NCI-H2081 treated with DMSO at 0.1 percent for 48 hours (cell line): ENCODE measurements at places on chromosomes 7 and 10.
A peak's percentile ranks its signal among the peaks of the same experiment; 100 is the strongest.

DNA sequence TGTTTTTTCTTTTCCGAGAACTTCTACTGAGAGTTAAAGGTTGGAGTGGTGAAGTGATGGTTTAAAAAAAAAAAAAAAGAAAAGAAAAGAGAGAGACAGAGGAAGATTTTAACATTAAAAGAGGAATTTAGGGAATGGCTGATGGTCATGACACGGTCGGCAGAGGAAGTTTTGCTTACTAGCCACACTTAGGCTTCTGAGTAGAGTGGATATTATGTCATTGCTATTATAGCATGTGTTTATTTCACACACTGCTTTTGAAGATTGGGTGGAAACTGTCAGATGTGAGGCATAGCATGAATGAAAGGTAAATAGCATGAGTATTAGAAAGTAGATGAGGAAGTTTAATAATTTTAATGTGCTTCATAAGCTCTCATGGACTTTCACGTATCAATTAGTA, 2.5 kb downstream of the KAT6B start:
- DNase-seq: no peak

DNA sequence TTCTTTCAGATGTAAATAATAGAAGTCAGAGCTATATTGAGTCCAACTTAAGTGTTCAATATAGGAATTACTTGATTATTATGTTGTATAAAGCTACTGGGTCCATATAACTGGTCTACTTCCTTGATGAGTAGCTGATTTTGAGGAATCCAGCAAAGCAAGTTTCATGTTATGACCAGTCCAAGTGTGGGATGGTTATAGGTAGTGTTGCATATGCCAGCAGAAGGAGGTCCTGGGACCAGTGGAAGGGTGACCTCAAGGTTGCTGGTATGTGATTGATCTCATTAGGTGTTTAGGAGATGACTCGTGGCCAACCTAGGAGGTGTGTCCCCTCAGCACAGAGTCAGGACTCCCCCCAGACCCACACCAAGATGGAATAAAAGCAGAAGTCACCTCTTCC, 551.5 kb downstream of the KCNMA1 start:
- DNase-seq: no peak

- peak; percentile 53 for DNase-seq
These were observed 35.5 kb downstream of the PFKP start for GRCh38 chr10:3102720-3103427.

DNA sequence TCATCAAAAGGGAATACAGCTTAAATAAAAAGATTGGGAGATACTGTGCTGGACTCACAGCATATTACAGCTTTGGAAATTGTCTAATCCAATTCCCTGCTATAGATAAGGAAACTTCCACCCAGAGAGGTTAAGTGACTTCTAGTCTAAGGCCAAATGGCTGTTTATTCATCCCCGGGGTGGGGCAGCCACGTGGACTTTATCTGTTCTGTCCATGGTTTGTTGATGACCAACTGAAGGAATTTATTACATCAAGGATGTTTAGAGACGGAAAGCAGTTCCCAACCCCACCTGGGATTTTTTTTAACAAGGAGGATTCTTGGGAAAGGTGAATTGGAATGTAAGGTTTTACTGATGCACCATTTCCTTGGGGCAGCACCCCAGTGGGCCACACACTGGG, 88.6 kb downstream of the ATXN7L1 start:
- no peak for DNase-seq

DNA sequence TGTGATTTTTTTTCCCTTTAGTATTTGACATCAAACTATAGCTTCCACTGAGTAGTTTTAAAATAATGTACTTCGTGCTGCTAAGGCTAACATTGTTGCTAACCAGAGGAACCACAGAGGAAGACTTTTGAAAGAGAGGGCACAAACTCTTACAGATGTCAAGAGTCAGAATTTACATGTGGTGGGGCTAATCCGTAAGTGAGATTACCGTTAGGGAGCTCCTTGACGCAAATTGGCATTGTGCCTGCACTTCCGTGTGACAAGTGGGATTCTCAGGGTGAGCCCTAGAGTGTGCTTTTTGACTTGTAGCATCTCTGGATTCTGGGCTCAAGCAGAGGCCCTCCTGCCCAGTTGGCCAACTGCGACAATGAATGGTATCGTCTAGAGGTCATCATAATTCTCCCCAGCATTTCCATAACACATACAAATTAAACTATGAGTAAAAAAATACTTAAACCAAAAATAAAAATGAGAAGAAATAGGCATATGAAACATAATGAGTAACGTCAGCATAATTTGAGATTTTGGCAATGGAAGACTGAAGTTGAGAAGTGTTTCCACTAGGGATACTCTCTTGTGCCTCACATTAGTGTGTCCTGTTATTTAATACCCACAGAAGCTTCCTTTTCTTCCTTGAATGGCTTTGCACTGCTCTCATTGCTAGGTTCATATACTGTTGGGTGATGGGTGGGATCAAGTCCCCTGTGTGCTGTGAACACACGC, 164.0 kb downstream of the SDK1 start:
- DNase-seq: no peak

DNA sequence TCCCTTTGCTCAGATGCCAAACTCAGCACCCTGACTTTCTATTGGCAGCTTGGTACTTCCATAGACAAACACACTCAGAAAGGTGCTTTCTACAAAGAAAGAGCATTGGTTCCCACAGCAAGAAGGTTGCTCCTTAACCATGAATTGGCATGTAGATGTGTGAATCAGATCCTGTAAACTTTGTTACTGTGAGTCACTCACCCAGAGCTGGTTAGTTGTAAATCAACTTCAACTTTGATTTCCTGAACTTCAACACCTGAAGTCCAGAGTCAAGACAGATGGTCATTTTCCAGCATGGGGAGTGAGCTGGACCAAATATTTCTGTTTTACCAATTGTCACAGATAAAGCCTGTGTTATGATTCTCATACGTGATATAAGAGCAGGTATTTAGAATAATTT, 797.2 kb downstream of the TNS3 start:
- DNase-seq: no peak

GRCh38 chr10:28839600-28840007, 162.3 kb downstream of the BAMBI start:
- peak; percentile 17 for DNase-seq

DNA sequence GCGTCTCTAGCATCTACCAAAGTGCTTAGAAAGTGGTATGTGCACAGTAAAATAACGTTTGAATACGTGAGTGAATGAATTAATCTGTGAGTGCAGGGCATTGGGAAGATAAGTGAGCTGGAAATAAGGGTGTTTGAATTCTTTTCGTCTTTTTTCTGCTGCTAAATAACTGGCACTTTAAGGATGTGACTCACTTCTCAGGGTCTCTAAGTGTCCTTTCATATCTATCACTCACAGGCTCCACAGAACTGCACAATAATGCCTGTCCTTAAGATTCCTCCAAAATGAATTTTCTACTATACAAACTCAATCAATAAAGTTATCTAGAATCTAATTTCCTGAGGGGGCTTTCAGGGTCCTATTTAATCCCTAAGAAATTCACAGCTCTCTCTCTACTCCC, 3.2 kb upstream of the DGKB start:
- DNase-seq: no peak
